ENCODE measurements at places on chromosomes 2 and 18.

- DNase-seq: no peak
Observed at GRCh38 chr2:234880551-234881211, 71.1 kb upstream of the SH3BP4 start.

DNA sequence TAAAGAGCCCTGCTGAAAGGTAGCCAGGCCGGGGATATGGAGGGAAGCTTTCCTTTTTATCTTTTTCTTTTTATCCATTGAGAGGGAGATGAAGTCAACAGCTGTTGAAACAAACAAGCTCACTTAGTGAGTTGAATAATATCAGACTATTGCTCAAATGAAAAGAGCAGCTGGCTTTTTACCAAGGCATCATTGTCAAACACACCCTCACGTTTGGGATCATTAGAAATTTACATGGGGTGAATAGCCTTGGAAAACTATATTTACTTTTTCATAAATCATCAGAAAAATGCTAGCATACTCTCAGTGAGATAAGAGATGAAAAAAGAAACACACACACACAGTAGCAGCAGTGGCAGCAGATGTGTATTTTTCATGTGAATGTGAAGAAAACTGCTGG, 71.5 kb upstream of the HNMT start:
- no peak for DNase-seq

DNA sequence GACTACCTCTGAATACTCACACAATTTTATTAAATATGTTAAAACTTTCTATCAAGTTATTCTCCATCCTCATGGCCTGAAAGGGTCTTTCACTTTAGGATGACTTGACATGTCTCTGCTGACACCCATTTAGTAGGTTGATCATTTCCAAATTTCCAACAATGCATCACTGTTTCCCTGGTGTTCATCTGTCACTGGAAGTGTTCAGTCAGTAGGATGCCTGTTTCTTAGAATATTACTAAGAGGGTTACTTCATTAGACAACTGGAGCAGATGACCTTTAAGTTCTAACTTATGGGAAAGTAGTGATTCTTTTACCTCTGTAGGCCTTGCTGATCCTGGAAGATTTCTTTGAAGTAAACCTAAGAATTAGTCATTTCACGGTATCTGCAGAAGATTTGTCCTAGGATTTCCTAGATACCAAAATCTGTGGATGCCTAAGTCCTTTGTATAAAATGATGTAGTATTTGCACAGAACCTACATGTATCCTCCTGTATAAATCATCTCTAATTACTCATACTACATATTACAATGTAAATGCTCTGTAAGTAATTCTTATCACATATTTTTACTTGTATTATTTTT, 77.7 kb downstream of the MAP3K20 start:
- no peak for DNase-seq

DNA sequence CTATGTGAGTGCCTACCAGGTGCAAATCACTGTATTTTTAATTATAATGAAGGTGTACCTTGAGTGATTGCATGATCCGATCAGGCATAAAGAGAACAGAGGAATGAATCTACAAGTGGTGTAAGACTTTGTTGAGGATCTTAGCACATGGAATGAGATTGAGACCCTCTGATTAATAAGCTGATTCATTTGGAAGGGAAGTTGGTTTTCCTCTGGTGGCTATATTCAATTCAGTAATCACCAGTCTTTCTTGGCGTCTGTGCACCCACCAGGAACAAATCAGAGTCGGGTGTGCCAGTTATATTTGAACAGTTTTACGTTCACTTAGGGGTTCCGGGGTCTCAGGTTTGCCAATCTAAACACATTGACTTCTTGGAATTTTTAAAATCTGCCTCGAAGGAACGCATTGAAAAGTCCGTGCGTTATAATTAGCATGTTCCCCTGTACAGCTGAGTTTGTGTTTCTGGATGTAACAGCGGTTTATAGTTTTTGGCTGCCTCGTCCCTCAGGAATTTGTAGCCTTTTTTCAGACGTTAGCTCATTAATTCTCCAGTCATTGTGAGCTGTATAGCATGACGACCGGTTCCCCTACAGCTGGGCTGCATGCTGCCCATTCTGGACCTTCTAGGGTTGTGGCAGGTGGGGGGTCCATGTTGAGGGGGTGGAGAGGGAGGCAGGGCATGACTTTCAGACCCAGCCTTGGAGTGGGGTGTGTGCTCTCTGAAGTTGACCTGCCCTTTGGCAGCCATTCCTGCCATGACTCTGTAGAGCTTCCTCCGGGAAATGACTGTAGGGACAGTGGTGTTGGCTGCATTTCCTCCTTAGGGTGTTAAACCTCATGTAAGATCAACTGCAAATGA, 20.3 kb downstream of the MYO1B start:
- DNase-seq: no peak

DNA sequence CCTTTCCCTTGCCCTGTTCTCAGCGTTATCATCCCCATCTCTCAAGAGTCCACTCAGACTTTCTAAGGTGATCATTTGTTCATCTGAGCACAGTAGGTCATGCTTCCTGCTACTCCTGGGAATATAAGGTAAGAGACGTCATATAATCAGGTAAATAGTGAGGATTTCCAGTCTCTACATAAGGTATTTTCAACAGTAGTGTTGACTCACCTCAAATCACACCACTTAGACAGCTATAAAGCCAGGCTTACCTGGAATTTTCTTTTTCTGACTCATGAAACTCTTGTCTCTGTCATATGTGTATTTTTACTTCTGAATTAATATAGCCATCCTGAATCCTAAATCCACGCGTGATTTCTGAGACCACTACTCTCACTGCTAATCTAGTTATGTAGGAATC, 443.2 kb downstream of the ARHGAP15 start:
- DNase-seq: no peak

DNA sequence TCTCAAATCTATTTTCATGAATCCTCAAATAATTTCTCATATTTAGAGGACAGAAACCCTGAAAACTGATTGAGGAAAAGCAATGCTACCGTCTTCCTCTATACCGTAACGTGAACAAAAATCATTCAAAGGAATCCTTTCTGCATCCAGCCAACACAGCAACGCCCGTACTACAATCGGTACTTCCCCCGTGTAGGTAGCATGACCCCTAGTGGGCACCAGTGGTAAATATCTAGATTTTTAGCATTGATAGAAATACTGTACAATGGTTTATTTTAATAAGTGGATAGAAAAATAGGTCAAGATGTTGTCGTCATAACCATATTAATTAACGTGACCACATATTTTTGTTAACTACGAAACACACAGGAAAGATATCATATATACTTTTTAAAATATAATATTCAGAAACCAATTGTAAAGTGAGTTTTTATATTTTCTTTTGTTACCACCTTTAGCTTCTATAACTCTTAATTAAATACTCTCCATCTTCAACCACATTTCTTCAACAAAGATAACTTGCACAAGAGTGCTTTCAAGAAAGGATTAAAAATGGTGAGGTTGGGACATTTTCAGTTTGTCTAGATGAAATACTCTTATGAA, 194.1 kb downstream of the SS18 start:
- no peak for DNase-seq

DNA sequence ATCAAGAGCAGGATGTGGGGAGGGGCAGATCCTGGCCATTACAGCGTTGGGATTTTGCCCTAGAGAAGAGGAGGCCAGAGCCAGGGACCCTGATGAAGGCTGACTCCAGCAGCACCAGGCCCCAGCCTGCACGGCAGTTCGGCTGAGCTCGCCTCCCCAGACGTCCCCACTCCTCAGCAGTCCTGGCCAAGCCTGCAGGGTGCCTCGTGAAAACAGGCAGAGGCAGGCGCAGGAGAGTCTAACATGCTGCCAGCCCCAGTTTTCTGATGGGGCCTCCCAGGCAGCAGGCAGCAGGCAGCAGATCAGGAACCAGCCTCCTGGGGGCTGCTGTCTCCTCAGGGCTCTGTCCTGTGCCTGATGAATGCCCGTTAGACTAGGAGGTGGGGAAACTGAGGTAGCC, 19.7 kb upstream of the GLI2 start:
- DNase-seq: no peak

DNA sequence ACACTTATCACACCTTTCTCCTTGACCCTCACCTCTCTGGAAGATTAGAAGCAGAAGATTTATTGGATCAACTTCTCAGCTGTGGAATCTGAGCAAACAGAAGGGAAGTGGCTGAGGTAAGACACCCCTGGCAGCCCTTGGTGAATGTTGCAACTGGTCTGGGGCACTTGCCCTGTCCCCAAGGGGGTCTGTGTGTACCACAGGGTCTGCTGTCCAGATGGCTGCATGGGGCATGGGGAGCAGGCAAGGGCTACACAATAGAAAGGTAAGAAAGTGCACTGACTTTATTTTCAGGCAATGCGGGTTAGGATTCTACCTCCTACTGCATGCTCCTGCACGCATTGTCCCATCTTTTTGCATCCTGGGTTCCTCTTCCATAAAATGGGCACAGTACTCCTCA, 238.4 kb upstream of the SMAD2 start:
- no peak for DNase-seq

DNA sequence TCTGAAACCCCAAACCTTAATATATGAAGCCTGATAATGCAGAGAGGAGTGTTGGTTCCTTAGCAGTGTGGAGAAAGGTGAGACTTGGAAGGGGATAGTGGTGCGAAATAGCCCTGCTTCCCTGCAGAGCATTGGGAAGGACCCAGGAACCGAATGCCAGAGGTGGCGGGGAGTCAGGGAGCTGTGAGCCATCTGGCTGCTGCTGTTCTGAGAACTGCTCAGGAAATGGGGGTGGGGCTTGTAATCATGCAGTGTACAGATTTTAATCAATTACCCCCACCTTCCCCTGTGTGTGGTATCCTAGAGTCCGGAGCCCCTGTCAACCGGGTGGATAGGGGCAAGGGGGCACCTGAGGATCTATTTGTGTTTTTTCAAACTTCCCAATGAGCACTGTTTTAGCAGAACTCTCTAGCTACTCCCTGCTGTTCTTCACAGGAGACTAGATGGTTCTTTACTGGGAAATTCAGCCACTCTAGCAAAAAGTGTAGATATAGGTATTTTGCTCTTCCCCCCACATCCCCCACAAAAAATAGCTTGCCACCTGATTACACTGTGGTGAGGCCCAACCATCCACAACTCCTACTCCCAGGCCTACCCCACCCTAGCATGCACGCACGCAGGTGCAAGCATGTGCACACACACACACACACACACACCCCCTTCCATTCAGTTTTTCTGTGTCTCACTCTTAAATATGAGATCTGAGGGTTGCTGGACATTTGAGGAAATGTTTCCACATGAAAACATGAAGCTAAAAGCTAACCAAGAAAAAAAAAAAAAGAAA, 30.1 kb upstream of the MBOAT2 start:
- no peak for DNase-seq

DNA sequence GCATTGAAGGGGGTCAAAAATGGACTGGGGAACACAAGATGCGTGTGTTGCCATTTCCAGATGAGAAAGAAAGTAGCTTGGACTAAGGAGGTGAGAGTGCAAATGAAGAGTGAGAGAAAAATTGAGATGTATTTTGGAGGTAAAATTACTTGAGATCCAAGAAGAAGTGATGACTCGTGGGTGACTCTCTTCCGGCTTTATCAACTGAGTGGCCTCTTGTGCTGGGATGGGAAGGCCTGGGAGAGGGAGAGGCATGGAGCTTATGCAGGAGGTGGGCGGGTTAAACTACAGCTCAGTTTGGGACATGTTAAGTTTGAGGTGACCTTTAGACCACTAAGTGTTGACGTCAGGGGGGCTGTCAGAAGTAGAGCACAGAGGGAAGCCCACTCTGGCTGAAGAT, 34.9 kb downstream of the SULT1C2 start:
- no peak for DNase-seq

- DNase-seq: no peak
Observed at GRCh38 chr2:241870081-241870541, 582 bp downstream of the RTP5 start.

- no peak for DNase-seq
Observed at GRCh38 chr2:129575880-129576279, 403.6 kb upstream of the RAB6C start.

DNA sequence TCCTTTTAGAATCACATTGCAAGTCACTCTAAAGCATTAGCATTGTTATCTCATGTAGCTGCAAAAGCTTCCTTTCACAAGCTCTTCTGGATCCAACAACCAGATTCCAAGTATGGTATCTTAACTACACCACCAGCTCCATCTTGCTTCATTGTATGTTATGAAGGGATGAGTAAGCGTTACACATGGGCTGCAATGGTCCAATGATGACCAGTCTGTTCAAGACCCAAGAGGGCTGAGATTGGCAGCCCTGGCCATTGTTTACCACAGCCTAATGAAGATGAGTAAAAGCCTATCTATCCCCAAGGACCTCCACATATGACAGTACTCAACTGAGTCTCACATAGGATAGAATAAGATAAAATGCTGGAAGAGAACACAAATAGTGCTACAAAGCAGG, 6.3 kb downstream of the CFLAR start:
- DNase-seq: no peak

DNA sequence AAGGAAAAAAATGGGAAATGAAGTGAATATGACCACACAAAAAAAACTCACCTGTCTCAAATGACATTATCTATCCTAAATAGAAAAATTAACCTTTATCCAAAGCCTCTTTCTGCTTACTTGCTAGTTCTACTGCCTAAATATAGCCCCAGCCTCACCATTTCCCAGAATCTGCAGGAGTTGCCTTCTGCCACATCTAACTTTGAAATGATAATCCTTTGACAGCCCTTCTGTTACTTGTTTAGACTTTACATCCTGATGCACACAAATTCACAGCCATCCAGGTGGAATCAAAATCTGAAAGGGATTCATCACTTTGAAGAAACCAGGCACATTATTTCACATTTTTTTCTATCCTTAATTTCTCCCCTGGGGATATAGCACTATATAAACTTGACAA, 1356.2 kb upstream of the NXPH2 start:
- no peak for DNase-seq

DNA sequence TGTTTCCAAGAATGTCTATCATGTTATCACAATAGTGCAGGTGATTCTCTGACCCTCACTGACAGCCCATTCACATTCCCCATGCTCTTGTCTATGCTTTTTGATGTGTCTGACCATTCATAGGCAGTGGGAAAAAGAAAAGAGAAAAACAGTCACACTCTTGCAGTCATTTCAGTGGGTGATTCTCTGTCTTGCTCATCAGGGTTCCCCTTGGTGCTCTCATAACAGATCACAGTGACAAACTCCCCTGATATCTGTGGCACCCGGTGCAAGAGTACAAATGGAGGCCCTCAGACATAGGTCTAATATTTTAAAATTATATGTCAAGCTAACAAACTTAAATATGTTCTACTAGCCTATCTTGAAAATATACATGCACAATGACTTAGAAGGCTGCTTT, 72.7 kb upstream of the PPP1CB start:
- DNase-seq: no peak

DNA sequence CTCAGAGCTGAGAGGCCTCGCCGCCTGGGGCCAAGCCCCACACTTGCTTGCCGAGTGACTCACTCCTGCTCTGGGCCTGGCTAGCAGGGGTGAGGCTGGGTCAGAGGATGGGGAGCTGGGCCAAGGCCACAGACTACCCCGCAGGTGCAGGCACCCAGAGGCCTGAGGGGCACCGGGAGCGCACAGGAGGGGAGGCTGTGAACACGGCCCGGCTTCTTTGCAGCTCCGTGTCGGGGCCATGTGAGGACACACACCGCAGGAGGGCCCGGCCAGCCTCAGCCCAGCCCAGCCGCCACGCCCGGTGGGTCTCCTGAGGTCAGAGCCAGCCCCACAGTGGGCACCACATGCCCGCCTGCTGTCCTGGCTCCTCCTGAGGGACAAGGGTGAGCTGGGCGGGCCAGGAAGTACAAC, 8.4 kb downstream of the GPC1 start:
- DNase-seq: no peak

All from stimulated activated CD4-positive, alpha-beta T cell treated with anti-CD3 and anti-CD28 coated beads, TNF-alpha, amount 100 ng/mL, for 1 hour (primary cell).